Activated CD8-positive, alpha-beta memory T cell treated with anti-CD3 and anti-CD28 coated beads for 1 hour (primary cell): ENCODE measurements at places on chromosomes 4 and X.

- no peak for DNase-seq
These were observed 215.1 kb upstream of the HDX start for GRCh38 chrX:84717343-84717742.

- no peak for DNase-seq
These were observed 1357.0 kb upstream of the AGA start for GRCh38 chr4:178799204-178799603.

DNA sequence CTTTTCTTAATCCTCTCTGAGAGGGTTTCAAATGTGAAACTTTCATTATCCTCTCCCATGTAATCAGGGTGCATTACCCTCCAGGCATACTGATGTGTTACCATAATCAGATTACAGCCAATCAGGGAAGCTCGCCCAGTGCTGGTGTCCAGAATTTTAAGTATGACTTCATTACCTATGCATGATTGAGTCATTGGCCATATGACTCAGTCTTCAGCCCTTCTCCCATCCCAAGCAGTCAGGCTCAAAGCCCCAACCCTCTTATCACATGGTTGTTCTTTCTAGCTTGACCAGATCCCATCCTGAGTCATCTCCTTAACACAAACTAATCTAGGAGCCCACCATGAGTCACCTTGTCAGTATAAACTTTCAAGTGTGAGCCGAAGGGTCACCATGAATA lies 1668.1 kb upstream of the AGA start:
- no peak for DNase-seq

DNA sequence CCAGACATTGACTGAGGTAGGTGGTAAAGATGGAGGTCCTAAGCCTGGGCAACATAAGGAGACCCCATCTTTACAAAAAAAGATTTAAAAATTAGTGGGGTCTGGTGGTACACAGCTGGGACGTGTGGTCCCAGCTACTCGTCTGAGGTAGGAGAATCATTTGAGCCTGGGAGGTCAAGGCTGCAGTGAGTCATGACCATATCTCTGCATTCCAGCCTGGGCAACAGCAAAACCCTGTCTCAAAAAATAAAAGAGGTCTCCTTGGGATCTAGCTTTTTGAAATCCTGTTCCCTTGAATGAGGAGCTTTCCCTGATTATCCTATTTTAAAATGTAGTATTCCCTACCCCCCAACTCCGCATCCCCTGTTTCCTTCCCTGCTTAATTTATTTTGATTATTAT lies 78.7 kb upstream of the OGT start:
- DNase-seq = no peak

DNA sequence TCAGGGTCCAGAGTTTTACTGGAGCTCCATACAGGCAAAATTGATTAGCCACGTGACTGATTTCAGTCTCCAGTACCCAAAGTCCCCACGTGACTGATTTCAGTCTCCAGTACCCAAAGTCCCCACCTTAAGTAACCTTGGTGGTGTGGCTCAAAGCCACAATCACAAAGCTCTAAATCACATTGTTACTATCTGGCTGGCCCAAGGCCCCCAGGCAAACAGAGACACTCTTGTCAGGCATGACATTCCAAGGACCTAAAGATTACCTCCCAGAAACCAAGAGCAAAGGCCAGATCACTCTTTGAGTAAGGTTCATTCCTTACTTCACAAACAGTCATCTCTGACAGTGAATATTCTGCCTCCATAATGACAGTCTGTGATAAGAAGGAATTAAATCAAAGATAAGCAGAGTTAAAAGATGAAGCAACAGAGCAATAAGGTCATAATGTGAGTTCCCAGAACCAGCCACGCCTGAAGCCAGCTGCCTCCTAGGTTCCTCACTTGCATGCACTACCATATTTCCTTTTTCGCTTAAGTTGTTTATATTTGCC lies 78.5 kb downstream of the ANXA3 start:
- DNase-seq = no peak

DNA sequence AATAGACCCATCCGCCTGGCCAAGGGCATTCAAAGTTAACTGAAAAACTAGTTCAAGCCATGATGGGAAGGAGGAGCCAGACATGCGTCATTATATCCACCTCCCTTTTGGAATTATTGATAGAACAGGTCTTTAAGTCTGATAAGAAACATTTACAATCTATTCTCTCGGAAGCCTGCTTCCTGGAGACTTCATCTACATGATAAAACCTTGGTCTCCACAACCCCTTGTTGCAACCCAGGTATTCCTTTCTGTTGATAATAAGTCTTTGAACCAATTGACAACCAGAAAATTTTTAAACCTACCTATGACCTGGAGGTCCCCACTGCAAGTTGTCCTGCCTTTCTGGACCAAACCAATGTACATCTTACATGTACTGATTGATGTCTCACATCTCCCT lies 451.3 kb downstream of the NAF1 start:
- no peak for DNase-seq

- DNase-seq = no peak
These were observed 66.1 kb downstream of the NHSL2 start for GRCh38 chrX:71976753-71977152.

- DNase-seq = no peak
These were observed 7.2 kb downstream of the ZNF827 start for GRCh38 chr4:145931403-145931802.

DNA sequence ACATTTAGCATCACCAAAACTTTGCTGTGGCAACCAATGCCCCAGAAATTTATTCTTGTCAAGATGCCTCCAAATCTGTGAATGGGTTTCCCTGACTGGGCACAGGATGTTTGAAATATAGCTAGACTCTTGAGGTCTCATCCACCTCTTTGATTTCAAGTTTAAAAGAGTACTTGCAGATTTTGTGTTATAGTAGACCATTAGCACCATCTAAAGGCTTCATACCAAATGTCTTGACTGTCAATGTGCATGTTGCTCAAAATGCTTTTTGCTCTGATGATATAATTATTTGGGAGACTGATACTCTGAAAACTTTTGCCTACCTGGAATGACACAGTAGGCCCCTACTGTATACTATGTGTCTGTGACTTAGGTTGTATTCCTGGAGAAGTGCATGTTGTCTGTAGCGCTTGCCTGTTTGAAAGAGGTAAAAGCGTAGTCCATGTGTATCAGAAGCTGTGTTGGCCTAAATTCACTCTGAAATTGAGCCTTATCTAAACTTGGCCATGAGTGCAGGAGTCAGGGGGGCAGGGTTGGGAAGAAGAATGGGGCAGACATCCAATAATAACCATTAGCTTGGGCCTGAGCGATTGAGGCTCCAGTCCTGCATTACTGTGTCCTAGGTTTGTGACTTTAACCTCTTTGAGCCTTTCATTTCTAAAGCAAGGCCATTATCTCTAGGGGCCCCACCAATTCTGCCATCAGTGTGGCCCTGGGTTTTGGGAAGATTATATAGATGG lies 33.8 kb downstream of the NDP start:
- DNase-seq = no peak

GRCh38 chr4:137678796-137679195 lies 146.5 kb upstream of the PCDH18 start:
- no peak for DNase-seq

GRCh38 chrX:64229154-64229553 lies 1.3 kb downstream of the ASB12 start:
- DNase-seq = no peak

GRCh38 chrX:23883737-23884354 lies 23.9 kb downstream of the APOO start:
- DNase-seq = no peak

DNA sequence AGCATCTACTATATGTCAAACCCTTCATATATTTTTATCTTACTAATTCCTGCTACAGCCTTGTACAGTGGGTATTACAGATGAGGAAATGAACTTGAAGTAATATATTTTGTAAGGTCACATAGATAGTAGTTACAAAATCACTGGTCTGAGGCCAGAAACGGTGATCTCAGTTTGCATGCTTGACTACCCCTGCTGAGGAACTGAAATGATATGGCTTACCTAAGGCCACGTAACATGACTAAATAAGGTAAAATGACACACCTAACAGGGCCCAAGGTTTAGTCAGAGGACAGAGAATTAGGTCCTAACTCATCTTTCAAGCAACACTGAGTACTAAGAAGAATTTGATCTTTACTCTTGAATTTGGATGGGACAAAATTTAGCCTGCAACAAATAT lies 1.5 kb upstream of the COMMD8 start:
- no peak for DNase-seq

DNA sequence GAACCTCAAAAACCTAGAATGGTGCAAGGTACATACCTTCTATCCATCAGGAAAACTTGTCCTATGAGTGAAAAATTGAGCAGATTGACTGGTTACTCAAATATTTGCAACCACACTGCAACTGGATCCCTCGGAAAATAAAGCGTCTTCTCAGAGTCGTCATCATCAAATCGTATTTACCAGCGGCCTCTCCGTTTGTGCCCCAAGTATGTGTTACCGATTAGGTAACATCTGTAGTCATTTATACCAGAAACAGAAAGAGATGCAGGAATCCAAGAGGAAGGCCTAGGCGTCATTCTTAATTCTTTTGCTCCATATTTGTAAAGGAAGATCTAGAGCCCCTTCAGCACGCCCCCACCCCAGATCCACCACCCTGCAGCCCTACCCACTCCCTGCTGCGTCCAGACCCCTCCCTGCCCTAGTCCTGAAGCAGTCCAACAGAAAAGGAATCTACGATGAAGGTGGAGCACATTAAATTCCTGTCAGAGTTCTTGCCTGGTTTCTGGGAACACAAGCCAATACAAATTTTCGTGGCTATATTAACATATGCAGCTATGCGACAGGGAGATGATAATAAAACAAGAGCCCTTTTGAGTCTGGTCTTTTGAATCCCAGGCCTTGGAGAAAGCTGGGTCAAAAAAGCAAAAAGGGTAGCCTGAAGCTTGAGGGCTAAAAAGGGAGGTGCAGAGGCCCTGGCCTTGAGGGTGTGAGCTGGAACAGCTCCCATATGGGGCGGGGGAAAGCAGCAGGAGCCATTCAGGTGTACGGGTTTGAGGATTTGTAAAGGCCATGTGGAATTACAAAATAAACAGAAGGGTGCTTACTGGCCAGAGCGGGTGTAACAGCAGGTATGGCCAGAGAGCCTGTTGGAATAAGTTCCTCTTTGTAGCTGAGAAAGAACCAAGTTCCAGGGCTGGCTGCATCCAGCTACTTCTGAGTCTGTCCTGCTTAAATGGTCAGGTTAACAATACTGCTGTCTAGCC lies 77.0 kb downstream of the ZNF827 start:
- DNase-seq = no peak

- DNase-seq = no peak
These were observed 542 bp downstream of the RNF150 start for GRCh38 chr4:141132709-141133145.

- DNase-seq = no peak
These were observed 287.0 kb upstream of the NOCT start for GRCh38 chr4:138728566-138728965.

DNA sequence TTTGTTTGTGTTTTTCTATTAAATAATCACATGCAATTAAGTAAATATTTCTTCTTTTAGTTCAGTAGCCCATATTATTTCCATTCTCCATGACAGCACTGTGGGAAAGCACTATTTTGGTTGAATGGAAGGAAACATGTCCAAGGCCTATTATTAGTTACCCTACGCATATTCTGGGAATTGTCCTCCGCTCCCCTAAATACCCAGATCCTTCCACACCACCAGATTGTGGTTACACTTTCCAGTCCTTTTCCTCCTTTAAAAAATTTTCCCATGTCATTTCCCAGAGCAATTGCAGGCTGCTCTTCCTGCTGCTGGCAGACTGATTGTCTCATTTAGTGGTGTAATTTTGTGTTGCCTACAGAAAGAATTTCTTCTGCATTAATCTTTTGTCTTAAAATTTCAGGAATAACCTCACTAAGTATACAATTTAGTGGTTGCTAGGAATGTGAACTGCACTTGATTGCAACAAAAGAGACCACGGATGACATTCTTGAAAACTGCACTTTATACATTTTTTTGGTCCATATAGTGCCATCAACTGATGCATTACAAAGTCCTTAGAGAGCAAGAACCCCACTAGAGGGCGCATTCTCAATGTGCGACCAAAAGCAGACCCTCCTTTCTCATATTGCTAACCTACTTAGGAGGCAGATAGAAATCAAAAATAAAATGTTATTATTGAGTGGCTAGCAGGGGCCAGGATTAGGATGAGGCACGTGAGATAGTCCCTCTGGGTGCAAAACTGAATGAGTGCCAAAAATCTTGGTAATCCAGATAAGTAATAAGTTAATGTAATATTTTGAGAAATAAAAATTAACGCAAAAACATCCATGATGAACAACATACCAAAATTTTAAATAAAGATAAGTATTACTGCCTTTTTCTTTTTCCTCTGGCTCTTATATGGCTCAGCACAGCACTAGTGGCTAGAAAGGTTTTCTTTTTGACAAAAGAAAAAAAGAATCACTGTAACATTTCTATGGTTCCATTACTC lies 98.8 kb upstream of the IQCM start:
- no peak for DNase-seq

DNA sequence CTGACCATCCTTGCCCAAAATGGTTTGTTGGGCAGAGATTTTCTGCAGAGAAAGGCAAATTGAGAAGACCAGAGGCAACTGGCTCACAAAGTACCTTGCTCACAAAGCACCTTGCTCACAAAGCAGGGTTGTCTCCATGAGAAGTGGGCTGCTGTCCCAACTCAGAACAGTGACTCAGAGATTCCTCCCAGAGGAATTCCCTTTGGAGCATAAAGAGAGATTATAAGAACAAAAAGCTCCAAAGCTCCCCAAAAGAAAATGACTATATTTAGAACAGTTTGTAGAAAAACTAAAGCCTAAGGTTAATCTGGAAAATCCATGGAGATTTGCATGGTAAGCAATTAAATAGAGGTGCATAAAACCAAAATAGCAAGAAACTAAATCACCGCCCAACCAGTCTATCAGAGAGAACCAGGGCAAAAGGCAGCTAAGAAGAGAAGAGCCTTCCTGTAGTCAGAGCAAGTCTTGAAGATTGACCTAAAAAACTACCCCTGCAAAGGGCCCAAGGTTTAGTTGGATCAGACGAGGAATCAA lies 731.4 kb downstream of the FAT4 start:
- DNase-seq = no peak

DNA sequence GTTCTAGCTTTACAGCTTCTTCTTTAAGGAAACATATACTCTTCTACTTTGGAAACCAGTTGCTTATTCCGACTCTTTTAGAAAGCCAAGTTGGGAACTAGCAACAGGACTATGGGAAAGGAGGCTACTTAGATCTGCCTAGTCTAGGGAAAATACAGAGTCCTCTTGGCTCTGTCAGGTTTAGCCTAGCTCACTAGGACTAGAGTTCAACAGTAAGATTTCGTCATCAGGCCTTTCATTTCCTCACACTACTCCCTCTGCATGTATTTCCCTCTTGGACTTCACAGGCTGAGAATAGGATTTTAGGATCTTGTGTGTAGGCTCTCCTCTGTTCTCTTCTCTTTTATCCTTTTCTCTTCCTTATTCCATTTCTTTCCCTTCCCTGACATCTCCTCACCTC lies 409.8 kb downstream of the AR start:
- no peak for DNase-seq
